Brain microvascular endothelial cell (primary cell): ENCODE measurements at places on chromosomes 2 and 18.

DNA sequence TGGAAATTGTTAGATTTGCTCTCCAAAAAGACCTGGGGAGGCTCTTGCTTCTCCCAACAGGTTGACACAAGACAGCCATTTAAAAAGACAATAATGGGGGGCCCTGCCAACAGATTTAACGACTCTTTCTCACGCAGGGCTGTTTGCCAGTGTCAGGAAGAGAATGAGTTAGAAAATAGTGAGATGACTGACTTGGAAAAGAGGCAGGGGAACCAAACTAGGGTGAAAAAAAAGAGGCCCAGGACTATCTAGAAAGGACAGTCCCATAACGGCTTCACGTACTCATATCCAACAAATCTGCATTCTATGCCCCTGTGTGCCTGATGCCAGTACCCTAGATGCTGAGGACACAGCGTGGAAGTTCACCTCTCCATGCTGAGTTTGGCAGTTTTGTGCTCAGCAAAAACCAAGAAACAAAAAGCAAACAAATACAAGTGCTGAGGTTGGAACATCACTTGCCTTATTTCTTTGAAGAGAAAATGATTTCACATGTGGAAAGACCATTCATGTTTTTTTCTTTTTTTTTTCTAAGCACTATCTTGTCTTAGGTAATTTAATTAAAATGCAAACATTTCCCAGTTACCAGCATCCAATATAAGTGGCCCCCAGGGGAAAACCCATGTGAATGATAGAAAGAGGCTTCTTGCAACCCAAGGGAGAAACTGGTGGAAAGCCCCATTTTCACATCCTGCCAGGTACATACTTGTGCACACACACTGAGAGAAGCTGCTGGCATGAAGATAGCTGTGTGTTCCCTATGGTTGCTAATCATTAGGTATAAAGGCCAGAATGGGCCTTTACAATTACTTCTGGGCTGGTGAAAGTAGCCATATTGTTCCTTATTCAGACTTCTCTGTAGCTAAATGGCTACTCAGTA is 10.6 kb upstream of the WIPF1 start:
- no peak for DNase-seq

- no peak for DNase-seq
Observed at GRCh38 chr2:220513573-220514288, 886.3 kb downstream of the SLC4A3 start.

DNA sequence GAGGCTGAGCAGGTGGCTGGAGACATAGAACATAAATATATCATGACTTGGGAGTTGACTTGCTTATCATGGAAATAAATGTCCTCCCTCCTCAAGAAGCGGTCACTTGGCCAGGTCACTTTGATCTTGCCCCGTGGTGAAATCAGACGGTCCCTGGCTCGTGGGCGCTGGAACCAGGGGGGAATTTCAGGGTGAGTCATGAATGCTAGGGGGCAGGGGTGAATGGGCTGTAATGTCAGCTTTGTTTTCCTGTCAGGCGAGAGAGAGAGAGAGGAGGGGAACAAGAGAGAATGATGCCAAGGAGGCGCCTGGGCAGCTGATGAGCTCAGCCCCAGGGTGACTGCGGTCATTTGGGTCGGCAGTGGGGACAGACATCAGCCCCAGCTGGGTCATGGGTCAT is 47.7 kb downstream of the RRM2 start:
- no peak for DNase-seq

GRCh38 chr18:63472380-63472779 is 4.4 kb upstream of the SERPINB5 start:
- no peak for DNase-seq

DNA sequence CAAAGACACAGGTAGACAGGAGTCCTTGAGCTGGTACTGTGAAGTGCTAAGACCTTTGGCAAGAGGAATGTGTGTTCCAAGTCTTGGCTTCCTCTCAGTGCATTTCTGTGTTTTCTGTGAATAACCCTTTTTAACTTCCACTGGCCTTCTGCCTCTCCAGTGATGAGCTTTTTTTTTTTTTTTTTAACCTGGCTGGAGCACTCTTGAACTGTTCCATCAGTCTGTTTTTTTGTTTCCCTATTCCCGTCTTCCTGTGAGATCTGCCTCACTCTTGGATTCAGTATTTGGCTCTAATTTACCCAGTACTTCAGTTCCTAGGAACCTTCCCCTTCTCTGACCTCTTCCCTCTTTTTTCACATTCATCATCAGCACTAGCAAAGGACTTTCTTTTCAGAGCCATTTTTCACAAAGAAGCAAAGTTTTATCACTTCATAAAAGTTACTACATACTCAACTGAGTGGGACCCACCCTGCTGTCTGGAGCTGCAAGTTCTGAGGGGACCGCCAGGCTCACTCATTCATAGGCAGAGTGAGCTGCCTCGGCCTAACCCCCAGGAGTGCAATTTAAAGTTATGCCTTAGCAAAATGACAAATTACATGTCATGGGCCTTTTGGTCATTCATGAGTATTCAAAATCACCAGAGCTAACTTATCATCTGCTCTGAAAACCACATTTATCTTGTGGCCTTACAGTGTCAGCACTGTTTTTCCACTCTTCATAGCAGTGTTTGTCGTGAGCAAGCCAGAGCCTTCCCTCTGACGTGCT is 126.9 kb upstream of the DAPL1 start:
- DNase-seq, result no peak

- DNase-seq, result no peak
Observed at GRCh38 chr2:199468561-199469513, 11.1 kb upstream of the SATB2 start.

GRCh38 chr2:213152065-213152794 is 818 bp upstream of the IKZF2 start:
- DNase-seq, result peak; percentile 68

- DNase-seq, result no peak
Observed at GRCh38 chr2:204213588-204213987, 277.0 kb downstream of the ICOS start.

DNA sequence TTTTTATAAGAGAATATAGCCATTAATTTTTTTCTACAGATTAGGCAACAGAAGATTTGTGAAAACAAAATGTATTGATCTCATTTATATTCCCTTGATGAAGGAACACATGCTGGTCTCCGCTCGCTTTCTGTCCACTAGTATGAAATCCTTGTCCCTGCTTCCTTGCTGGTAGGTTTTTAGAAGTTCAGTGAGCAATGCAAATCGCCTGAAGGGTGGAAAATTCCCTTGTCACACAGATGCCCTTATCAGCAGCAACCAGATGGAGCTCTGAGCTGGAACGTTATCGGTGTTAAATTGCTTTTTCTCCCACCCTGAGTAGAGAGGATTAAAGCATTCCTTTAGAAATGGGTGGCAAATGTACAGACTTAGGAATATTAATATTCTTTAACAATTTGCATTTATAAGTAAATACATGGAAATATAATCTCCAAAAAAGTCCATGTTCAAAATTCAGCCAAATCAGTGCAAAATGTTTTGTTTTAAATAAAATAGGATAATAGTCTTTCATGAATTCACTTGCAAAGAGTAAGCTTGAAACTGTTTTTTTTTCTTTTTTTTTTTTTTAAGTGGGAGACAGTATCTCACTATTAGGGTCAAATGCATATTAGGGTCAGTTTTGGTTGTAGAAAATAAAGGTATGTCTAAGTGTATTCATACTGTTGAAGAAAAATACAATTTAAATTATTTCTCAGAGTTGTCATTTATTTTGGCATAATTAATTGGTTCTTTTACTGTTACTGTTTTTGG is 164.0 kb upstream of the MYO3B start:
- peak; percentile 14 for DNase-seq

DNA sequence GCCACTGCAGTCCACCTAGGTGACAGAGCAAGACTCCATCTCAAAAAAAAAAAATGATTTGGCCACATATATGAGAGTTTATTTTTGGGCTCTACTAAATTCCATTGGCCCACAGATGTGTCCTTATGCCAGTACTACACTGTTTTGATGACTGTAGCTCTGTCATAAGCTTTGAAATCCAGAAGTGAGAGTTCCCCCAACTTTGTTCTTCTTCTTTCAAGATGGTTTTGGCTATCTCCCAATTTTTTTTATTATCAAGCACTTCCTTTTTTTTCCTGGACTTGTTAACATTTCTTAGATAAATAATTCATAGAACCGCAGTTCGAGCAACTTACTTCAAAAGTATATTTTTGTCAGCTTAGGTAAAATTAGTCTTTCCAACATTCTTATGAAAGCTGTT is 96.9 kb downstream of the TSHZ1 start:
- DNase-seq, result no peak

- DNase-seq, result no peak
Observed at GRCh38 chr18:6270771-6271216, 143.9 kb downstream of the L3MBTL4 start.

DNA sequence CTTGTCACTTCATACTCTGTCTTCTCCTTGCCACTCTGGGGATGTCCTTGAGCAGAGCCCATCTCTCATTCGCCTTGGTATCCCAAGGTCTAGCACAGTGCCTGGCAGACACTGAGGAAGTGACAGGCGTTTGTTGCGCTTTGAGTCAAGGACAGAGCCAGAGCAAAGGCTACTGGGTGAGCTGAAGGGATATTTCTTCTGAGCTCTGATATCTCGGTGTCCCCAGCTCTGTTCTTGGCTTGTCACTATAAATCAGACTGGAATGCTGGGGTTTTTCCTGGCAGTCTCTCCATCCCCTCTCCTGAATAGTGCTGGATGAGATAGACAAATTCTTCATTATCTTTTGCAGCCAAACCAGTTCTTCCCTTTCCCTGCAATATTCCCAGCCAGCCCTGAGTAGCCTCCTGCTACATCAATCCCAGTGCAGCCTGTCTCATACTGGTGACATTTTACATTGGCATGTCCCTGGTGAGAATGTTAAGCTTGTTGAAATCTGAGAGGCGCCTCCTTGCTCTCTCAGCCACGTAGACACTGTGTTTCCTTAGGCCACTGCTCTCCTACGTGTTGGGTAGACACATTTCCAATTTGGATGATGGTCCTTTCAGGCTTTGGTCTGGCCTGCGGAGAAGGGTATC is 61.7 kb downstream of the CTIF start:
- DNase-seq, result peak; percentile 25

- peak; percentile 87 for DNase-seq
Observed at GRCh38 chr2:74740741-74741431, 86.8 kb downstream of the SEMA4F start.

- DNase-seq, result no peak
Observed at GRCh38 chr2:230473378-230473777, 57.4 kb downstream of the SP100 start.

- DNase-seq, result no peak
Observed at GRCh38 chr2:33607905-33608304, 8.8 kb upstream of the FAM98A start.

DNA sequence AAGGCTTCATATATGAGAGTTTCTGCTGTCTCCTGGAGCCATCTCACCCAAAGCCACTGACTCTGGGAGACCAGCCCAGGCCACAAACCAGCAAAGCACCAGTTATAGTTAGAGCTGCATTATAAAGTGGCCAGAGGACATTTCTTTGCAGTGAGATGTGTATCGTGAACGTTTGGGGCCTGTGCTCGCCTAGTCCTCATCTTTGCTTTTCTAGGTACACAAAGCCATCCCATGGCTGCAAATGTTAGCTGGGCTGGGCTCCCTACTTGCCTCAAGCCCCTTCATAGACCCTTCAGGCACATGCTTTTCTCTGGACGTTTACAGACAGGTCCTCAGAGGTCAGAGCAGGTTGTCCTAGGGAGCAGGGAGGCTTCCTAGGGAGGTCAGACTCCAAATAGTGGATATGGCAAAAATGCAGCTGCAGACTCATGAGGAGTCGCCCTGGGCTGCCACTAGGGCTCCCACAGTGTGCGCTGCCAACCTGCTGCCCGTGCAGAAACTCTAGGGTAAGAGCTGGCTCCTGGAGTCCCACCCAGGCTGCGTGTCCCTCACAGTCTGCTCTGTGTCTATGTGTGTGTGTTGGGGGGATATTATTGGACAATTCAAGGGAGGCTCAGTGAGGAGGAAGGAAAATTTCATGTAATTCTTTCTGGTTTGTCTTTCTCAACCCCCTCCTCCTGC is 141.0 kb downstream of the RPIA start:
- no peak for DNase-seq

GRCh38 chr2:20224164-20224715 is 690 bp downstream of the SDC1 start:
- DNase-seq, result no peak

DNA sequence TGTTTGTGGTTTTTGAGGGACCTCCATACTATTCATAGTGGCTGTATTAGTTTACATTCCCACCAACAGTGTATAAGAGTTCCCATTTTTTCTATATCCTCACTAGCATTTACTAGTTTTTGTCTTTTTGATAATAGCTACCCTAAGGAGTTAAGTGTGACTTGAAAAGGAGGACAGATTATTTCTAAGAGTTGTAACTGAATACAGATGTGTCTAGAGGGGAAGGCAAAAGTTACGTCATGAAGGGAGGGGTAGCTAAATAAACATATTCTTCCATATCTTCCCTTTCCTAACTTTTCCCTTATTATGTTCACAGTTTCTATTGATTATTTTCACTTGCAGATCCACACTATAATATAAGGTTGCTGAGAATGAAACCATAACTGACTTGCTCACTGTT is 1315.7 kb upstream of the ZEB2 start:
- no peak for DNase-seq

GRCh38 chr2:5617796-5618195 is 74.4 kb upstream of the SOX11 start:
- DNase-seq, result no peak

- no peak for DNase-seq
Observed at GRCh38 chr18:57621246-57621604, 411 bp downstream of the NARS1 start.

- DNase-seq, result no peak
Observed at GRCh38 chr18:33676593-33676992, 98.6 kb downstream of the ASXL3 start.

DNA sequence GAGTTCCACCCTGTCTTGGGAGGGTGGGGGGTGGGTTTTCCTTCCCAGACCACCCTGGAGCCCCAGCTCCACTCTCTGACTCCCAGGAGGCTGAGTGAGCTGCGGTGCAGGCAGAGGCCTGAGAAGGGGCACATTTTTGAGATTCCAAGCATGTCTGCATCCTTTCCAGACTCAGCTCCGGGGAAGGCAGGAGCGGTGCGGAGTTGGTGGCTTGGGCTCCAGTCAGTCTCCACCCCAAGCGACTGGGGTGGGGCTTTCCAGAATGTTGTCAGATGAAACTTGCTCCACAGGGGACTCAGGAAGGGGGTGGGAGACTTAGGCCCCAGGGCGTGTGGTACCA is 44.2 kb upstream of the HS6ST1 start:
- DNase-seq, result peak; percentile 71

- peak; percentile 83 for DNase-seq
Observed at GRCh38 chr2:47488870-47489584, 86.1 kb downstream of the MSH2 start.

DNA sequence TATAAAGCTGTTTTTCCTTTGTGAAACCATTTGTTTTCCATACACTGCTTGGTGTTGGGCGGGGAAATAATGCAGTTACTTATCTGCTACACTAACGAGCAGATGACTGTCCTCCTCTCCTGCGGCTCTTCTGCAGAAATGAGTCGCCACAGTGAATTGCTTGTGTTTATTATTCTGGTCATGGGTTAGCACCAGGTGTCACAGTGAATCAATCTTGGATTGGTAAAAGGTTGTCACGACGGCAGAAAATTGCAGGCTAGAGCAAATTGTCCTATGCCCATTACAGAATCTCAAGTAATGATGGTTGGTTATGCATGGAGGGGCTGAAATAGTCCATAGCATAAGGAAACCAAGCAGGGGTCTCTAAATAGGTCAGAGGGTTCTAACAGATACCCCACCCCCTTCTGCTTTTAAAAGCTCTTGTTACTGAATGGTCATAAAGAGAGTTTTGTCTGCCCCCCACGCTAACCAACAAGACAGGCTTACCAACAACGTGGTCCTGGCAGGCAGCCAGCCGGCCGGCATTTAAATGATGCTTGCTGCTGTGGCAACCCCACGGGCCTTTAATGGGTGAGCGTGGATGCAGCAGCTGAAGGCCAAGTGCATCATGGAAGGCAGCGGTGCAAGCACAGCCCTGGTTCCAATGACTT is 29.5 kb downstream of the RAB31 start:
- DNase-seq, result no peak

GRCh38 chr18:52596748-52597435 is 256.9 kb downstream of the DCC start:
- DNase-seq, result no peak
